ENCODE measurements at places on chromosomes 6 and 20.

- DNase-seq = no peak
Measured at GRCh38 chr20:33310327-33310899, 27.4 kb downstream of the BPIFB1 start.

- DNase-seq = no peak
Measured at GRCh38 chr6:15260099-15260821, 14.4 kb downstream of the JARID2 start.

DNA sequence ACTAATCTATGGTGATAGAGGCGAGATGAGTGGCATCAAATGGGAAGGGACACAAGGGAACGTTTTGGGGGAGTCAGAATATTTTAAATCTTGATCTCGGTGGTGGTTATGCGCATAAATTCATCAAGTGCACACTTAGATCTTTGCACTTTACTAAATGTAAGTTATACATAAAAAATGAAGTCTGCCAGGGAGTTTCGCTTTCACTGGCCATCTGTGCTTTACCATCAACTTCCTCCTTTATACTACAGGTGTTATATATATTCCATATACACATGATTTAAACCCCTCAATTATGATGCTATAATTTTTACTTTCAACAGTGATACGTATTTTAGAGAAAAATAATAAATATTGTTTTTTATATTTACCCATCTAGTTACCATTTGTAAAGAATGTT lies 97.6 kb upstream of the AKIRIN2 start:
- no peak for DNase-seq

DNA sequence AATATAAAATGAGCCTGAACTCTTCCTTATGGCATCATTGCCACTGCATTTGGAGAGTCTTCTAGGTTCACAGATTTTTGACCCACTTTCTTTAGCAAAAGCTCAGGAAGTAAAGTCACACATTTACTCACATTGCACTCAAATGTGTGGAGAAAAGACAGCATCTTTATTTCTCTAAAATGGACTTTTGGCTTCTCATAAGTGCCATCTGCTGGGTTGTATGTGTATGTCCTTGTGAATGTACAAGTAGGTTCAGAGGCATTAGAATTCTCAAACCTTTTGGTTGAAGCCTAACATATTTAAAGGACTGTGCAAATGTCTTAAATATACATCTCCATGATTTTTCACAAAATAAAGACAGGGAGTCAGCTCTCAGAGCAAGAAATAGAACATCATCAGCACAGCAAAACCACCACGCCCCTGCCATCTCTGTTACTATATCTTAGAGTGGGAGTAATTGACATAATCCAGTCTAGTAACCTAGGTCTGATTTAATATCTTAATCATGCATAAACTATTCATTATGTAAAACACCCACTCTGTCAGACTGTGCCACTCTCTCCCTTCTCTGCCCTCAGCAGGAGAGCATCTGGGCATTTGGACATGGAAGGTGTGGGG lies 42.2 kb upstream of the SPTLC3 start:
- DNase-seq = no peak

DNA sequence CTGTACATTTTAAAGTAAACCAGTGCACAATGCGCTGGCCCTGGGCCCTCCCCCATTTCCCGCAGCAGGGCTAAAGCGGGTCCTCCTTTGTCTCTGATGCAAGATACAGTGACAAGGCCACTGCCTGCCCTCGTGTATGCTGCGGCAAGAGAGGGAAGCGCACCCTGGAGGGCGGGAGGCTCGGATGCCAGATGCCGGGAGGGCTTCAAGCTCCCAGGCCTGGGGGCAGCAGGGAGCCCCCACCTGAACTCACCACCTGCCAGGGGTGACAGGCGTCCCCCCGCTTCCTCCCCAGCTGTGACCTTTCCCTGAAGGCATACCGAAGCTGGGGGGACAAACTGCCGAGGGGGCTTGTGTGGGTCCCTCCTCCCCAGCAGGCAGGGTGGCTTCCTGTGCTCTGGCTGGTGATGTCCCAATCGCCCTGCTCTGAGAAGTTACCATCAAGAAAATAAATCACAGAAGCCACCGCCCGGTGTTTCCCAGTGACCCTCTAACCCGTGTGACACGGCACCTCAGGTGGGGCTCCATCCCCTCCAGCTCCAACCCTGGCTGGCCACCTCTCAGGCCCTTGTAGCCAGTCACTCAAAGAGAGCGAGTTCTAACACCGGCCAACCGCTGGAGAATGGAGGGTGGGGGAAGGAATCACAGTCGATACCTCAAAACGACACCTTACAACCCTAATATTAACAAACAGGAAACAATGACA lies 203.3 kb downstream of the PREX1 start:
- DNase-seq = no peak

GRCh38 chr20:62536871-62537401 lies 61.1 kb upstream of the GATA5 start:
- no peak for DNase-seq

GRCh38 chr6:74504941-74505340 lies 700.9 kb downstream of the COL12A1 start:
- no peak for DNase-seq

GRCh38 chr6:116648156-116648555 lies 20.4 kb downstream of the ZUP1 start:
- no peak for DNase-seq

DNA sequence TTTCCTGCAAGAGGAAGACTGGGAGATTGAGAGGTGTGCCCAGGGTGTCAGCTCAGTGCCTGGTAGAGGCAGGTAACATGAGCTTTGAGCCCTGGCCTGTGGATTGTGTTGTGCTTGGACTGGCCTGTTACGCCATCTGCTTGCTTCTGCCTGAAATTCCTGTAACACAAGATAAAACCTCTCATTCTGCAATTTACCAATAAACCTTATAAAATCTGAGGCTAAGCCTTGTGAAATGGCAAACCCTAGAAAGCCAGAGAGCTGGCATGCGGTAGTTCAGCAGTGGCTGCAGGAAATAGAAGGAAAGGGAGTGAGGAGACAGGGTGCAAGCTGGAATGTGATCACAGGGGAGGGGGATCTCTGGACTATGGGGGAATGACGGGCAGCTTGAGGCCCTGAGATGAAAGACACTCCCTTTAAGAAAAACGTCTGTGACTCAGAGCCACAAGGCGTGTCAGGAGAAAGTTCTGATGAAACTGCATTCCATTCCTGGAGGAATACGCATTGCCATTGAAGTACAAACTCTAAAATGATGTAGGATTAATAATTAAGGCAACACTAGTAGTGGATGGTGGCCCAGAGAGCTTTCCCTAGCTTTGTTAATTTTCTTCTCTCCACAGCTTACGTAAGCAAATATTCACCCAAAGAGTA lies 26.3 kb upstream of the TFAP2A start:
- DNase-seq = no peak

DNA sequence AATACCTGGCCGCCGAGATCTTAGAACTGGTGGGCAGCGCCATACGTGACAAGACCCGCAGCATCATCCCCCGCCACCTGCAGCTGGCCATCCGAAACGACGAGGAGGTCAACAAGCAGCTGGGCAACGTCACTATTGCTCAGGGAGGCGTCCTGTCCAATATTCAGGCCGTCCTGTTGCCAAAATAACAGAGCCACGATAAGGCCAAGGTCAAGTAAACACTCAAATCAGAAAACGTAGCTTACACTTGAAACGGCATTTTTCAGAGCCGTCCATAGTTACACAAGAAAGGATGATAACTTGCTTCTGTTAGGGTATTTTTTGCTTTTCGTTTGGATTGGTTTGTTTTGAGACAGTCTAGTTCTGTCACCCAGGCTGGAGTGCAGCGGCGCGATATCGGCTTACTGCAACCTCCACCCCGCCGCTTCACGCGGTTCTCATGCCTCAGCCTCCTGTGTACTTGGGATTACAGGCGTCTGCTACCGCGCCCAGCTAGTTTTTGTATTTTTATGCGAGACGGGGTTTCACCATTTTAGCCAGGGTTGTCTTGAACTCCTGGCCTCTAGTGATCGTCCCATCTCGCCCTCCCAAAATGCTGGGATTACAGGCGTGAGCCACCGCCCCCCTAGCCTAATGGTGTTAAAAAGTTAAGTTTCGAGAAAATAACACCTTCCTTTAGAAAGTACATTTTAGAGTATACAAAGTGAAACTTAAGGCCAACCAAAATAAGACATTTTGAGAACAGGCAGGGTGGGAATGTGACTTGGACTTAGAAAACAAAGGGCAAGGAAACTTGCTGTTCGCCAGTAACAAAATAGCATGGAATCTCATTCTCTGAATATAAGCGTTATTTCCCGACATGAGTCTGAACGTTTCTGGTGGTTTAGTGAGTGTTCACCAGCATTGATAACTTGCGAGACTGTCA lies 42.8 kb upstream of the HFE start:
- no peak for DNase-seq

- DNase-seq = no peak
Measured at GRCh38 chr20:35700625-35701148, 1.5 kb downstream of the ROMO1 start.

- DNase-seq = no peak
Measured at GRCh38 chr6:27043244-27043643, 204.3 kb upstream of the PRSS16 start.

DNA sequence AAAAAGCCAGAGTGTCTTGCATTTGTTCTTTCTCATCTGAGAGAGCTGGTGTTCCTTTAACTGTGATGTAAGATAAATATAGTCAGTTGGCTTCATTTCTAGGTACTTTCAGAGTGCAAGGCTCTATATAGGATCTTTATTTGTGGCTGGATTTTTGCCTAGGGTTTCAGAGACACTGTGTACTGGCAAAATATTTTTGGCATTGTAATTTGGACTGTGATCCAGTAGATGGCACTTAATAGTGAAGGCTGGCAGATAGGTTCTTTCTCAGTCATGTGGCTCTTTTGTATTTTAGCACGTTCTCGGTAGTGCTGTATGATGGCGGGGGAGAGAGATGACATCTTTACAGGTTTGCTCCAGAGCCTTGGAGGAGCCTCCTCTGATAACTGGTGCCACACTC lies 26.8 kb upstream of the SLC35B3 start:
- DNase-seq = no peak

- DNase-seq = no peak
Measured at GRCh38 chr6:83073615-83074014, 6.1 kb downstream of the DOP1A start.
